Progenitor cell of endocrine pancreas (in vitro differentiated cells): ENCODE measurements at places on chromosomes 13 and 19. TPM values are rescaled to one million over a fixed set of nuclear protein-coding genes. Genes with fewer than 3 reads are reported as not detected.

The HTR2A gene
- not detected in 2 replicates for total RNA-seq

The SLC10A2 gene
- total RNA-seq = not detected in 2 replicates

- DNase-seq = no peak
Observed at GRCh38 chr19:57570707-57571106, 8.0 kb downstream of the ZNF416 start.

- DNase-seq = no peak
Observed at GRCh38 chr13:25662516-25662915, 290.7 kb downstream of the ATP8A2 start.

The TEX101 gene
- not detected in 2 replicates for total RNA-seq

The C19orf67 gene
- total RNA-seq = 0.43 TPM in 1 of 2 replicates, not detected in the other

GRCh38 chr19:18480006-18480691 lies 41.7 kb downstream of the ELL start:
- no peak for DNase-seq

GRCh38 chr13:77009011-77009410 lies 17.1 kb downstream of the CLN5 start:
- DNase-seq = no peak

DNA sequence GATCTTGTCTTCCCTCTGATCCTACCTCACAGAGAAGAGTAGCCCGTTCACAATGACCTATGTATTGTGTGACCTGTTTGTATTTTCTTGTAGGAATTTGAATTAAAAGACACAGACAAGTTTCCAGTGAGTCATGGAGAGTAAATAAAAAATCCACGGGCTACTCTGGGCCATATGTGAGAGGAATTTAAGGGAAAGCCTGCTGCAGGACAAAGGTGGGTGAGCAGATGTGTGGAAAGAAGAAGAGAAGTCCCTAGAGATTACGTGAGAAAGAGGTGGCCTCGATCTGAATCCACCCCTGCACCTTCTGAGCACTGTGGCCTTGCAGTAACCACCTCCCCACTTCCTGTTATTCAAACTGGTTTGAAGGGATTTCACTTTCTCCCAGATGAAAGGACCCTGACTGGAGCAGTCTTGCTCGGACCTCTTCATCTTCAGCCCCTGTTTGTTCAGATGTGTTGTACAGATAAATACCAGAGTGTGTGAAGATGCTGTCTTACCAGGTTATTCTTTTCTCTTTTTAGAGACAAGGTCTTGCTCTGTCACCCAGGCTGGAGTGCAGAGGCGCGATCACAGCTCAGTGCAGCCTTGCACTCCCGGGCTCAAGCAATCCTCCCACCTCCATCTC lies 205.4 kb downstream of the PDS5B start:
- no peak for DNase-seq

The CEACAM20 gene
- not detected in 2 replicates for total RNA-seq

DNA sequence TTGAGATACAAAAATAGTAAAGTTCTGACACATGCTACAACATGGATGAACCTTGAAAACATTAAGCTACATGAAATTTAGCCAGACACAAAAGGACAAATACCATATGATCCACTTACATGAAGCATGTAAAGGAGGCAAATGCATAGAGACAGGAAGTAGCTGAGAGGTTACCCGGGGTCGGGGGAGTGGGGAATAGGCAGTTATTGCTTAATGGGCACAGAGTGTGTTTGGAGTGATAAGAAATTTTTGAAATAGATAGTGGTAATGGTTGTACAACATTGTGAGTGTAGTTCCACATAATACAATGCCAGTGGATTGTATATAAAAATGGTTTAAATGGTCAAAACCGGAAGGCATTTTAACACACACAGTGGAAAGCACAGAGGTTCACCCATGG lies 4.3 kb downstream of the N4BP2L1 start:
- no peak for DNase-seq

The ZNF28 gene
- total RNA-seq = 29.4 and 32.3 TPM in 2 replicates

DNA sequence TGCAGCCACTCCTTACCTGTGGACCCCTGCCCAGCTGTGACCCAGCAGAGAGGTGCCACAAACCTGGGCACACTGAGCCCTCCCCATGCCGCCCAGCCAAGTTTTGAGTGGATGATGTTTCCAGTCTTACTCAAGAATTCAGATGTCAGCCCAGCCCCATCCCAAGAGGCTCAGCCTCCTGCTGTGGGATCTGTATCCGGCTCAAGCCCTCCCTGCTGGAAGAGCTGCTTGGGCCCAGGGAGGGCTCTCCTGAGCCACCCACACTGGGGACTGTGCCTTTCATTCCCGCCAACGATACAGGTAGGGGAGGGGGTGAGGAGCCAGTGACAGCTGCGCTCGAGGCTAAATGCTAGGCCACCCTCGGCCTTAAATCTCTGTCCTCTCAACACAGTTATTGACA lies 5.9 kb upstream of the SLC7A9 start:
- no peak for DNase-seq

- no peak for DNase-seq
Observed at GRCh38 chr13:107969546-107969945, 245.8 kb downstream of the LIG4 start.

DNA sequence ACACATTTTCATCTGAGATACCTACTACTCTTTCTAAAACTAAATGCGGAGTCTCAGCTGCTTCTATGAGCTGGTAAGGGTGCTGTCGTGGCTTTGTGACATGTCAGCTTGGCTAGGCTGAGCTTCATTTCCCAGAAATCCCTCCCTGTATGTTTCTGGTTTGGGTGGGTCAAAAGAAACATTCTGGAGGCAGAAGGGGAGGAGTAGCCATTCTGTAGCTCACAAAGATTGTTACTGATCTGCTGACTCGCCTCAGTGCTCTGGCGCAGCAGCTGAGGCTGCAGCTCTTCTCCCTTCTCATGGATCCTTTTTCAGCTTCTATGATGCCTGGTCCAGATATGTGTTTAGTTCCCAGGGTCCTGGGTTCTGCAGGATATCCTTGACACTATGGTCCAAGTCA lies 114.7 kb downstream of the RAP2A start:
- DNase-seq = no peak

- no peak for DNase-seq
Observed at GRCh38 chr13:47463726-47464125, 537.3 kb downstream of the SUCLA2 start.

- DNase-seq = no peak
Observed at GRCh38 chr13:46679369-46680120, 117.4 kb downstream of the ESD start.

DNA sequence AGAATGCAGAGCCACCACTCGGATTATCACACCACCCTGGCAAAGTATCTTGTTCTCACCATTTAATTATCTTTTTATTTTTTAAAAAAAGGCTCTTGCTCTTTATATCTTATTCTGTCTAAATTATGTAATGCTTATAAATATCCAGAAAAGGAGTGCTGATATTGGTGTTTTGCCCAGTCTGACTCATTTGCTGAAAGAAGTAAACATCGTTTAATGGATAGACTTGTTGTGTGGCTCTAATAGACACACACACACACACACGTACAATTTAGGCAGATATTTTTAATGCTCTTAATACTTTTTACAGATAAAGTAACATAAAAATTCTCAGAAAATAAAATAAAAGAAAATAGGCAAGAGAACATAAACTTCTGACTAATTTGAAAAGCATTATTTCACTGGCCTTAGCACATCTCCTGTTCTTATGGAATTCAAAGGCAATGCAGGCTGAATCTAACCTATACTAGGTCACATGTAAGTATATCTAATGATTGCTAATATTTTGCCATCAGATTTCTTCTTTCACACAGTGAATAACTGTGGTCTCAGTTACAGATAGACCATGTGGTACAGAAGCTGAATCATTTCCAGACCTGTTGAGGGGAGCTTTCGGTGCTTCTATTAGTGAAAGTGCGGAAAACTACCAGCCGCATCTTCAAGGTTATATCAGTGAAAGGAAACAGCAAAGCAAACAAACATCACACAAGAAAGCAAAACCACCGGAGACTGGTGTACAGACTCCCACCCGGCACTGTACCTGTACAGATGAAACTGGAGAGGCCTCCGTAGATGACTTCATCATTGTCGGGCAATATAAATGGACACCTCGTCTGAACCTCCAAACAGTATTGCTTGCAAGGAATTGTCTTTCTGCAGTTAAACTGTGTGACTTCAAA lies 642.1 kb upstream of the ARGLU1 start:
- DNase-seq = no peak
